ENCODE measurements at places on chromosomes 11 and 22.

- no peak for DNase-seq
- H3K4me3 ChIP-seq, result no peak overlapping the region
These were observed 67.3 kb upstream of the PRR5 start for GRCh38 chr22:44634426-44635321.

DNA sequence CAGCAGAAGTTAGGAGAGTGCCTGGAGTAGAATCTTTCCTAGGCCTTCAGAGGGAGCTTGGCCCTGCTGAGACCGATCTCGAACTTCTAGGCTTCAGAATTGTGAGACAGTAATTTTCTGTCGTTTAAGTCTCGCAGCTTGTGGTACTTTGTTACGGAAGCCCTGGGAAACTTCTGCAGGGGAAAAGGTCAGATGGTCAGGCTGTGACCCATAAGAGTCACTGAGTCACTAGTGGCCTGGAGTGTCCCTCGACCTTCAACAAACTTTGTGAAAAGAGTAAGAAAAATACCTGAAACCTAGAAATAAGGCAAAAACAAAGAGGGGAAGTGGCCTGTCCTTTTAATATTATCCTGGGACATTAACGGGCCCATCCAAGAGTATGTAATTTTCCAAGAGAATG, 34.6 kb downstream of the CSNK2A3 start:
- no peaks in the 10 kb centered on the region for H3K36me3 ChIP-seq
- no peaks in the 10 kb centered on the region for H3K27me3 ChIP-seq
- no peak overlapping the region for H3K4me3 ChIP-seq
- H3K27ac ChIP-seq, result no peak overlapping the region
- no peak for DNase-seq

- H3K36me3 ChIP-seq, result no peaks in the 10 kb centered on the region
- no peaks in the 10 kb centered on the region for H3K4me1 ChIP-seq
- DNase-seq, result no peak
These were observed 135.1 kb upstream of the PITPNB start for GRCh38 chr22:28053896-28054818.

GRCh38 chr11:128615612-128616011, 28.3 kb upstream of the ETS1 start:
- H3K4me3 ChIP-seq, result no peak overlapping the region
- no peaks in the 10 kb centered on the region for H3K4me1 ChIP-seq
- no peaks in the 10 kb centered on the region for H3K27me3 ChIP-seq
- no peak overlapping the region for H3K27ac ChIP-seq

GRCh38 chr11:114448749-114449482, 9.6 kb downstream of the REXO2 start:
- H3K36me3 ChIP-seq, result peaks cover 80% of the 10 kb centered on the region
- no peaks in the 10 kb centered on the region for H3K4me1 ChIP-seq
- H3K4me3 ChIP-seq, result no peak overlapping the region
- no peak overlapping the region for H3K27ac ChIP-seq
- no peak for DNase-seq

DNA sequence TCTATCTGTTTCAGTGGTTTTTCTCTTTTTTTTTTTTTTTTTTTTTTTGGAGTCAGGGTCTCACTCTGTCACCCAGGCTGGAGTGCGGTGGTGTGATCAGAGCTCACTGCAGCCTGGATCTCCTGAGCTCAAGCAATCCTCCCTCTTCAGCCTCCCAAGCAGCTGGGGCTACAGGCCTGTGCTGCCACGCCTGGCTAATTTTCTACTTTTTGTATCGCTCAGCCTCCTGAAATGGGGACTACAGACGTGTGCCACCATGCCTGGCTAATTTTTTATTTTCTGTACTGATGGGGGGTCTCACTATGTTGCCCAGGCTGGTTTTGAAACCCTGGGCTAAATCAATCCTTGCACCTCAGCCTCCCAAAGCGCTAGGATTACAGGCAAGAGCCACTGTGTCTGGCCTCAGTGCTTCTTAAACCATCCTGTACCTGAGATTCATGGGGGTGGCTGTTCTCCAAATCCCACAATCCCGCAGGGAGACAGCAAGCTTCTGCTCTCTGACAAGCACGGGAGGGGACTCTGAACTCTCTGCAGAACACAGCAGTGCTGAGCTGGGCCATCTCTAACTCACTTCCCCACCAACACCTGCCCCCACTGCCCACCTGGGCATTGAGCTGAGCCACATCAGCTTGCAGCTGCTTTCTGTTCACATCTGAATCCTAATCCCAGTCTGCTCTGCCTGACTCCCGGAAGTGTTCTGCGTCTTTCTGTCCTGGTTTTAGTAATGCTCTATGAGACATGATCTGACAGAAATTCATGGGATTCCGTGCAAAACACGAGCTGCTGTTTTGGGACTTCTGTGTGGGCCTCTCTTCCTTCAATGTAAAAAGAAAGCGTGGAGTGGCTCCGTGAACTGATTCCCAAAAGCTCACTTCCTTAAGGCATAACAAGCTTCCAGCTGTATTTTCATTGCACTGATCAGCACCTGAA, 400.0 kb downstream of the LARGE1 start:
- H3K27ac ChIP-seq, result no peak overlapping the region
- H3K36me3 ChIP-seq, result no peaks in the 10 kb centered on the region
- no peak overlapping the region for H3K4me3 ChIP-seq
- no peak for DNase-seq

DNA sequence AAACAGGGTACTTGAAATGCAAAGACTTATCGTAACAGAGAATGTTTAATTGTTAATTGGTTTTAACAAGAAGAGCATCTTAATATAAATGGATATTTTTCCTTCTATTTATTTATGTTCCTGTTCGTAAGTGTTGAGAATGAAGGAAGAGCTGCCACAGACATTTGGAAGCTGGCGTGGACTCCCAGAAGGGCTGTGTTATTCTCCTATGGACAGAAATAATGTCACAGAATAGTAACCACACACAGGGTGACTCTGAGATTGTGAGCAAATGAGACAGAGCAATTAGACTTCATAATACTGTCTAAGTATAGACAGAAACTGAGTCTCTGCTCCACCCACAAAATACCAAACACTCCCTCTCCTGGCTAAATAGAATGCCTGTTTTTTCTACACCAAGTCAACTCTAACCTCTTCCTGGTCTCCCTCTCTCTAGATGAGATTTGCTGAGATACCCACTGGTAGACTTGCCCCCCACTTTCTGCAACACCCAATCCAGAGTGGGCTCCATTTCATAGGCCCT, 6.1 kb downstream of the APOL3 start:
- no peaks in the 10 kb centered on the region for H3K36me3 ChIP-seq
- DNase-seq, result no peak
